CD4-positive, alpha-beta T cell treated with Interleukin-2 at 100 ng/mL for 4 hours (primary cell): ENCODE measurements at places on chromosomes 3 and 15.

- peak; percentile 13 for DNase-seq
Measured at GRCh38 chr15:99683000-99683670, 50.1 kb downstream of the LYSMD4 start.

DNA sequence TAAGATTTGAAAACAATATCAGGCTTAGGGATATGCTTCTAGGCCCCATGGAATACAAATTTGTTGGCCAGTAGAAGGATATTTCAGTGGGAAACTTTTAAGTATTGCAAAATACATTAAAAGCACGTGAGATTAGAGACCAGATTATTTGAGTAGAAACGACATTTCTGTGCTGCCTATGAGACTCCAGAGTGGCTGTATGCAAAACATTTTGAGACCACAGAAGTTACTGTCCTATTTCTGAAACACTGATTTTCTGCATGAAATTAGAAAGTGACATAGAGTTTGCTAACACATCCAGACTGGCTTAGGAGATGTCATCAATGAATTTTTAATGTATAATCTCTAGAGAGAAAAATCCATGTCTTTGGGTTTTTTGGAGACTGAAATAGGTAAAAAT is 99.8 kb downstream of the KCNH8 start:
- DNase-seq = no peak

DNA sequence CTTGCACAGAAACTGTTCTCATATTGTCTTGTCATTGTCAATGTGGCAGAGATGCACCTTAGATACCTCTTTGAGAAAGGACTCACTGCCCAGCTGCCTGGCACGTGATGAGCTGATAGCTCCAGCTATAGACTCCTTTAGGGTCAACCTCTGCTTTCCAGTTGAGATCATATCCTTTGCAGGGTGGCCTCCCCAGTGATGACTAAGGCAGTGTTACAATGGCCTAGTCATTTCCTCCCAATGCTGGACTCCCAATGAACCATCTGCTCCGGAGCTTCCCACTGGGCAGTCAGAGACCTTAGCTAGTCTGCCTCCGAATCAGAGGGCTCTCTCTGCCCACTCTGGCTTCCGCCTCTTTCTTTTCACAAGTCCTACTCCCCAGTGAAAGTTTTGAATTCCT is 79.5 kb downstream of the CHRD start:
- no peak for DNase-seq

DNA sequence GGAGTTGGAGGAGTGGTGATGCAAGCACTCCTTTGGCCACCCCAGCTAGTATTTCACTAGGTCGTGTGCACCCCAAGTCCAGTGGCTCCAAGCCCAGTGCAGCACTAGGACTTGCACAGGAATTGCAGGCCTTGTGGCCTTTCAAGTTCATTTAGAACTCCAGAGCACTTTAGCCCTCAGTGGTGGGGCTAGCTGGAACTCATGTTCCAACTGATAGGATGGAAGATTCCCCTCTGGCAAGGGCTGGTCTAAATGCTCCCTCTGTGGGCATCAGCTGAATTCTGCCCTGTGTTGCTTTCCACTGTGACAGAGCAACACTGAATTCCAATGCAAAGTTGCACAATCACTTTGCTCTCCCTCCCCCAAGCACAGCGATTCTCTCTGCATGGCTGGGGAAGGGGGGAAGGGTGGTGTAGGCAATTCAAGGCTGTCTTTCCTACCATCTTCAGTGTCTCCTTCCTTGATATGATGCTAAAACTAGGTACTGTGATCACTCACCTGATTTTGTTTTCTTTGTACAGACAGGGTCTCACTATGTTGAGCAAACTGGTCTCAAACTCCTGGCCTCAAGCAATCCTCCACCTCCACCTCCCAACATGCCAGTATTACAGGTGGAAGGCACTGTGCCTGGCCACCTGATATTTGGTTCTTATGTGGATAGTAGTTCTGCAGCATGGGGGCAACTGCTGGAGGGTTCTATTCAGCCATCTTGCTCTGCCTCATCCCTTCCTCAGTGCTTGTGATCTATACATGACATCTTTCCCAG is 10.3 kb downstream of the USF3 start:
- DNase-seq = no peak

- no peak for DNase-seq
Measured at GRCh38 chr3:39302178-39302577, 22.3 kb upstream of the CX3CR1 start.

DNA sequence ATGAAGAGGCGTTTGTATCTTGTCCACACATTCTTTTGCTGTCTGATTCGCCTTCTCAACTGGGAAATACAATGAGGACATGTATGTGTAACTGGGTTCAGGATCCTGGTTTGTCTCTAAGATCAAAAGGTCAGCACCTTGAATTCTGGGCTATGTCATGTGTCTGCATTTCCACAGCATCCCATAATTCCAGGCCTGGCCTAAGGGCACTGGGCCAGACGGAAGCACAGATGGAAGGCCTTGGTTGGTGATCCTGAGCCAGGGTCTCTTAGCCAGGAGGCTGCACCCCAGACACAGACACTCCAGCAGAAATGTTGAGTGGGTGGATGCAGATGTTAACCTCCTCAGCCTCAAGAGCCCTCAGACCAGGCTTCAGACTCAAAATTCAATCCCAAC is 23.7 kb upstream of the HERC1 start:
- DNase-seq = no peak

DNA sequence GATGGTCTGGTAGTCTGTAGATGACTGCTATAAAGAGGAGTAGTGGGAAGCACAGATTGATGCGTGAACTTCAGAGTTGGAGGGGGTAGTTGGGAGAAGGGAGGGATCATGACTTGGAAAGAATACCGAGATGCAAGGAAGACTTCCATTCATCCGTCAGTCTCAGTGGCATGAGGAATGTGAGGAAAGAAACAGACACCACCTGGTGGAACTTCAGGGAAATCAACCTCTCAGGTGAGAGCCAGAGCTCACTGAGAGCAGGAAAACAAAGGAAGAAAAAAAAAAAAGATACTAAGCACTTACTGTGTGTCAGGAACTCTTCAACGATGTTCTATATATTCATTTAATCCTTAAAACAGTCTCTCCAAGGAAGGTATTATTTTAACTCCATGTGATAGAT is 172.4 kb downstream of the OXSM start:
- DNase-seq = no peak

DNA sequence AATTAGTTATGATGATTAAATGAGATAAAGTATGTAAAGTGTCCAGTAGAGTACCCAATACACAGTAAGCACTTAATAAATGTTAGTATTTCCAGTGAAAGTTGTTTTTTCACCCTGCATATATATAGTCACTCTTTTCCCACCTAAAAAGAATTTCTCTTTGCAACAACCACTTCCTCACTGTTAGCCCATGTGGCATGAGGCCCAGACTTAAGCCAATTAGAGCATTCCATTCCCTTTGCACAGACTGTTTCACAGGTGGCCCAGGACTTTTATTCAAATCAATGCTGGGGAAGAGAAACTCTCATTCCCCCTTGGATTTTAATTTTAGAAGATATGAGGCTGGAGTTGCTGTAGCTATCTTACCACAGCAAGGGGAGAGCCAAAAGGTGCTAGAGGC is 3.7 kb downstream of the IFT80 start:
- DNase-seq = no peak

DNA sequence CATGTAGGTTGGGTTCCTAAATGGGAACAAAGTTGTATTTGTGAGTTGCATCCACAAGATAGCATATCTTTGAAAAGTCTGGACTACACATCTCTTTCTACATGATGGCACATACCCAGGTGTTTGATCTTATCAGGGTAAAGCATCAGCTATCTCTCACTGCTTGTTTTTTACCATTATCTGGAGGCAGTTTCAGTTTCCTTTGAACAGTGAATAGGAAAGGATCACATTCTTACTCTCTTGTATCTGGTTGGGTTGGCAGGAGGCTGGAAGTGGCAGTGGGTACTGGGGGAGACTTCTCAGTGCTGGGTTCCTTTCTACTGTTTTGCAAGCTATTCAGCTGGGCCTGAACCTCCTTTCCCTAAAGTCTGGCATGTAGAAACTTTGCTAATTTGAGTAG is 4.1 kb downstream of the CEMIP start:
- no peak for DNase-seq

DNA sequence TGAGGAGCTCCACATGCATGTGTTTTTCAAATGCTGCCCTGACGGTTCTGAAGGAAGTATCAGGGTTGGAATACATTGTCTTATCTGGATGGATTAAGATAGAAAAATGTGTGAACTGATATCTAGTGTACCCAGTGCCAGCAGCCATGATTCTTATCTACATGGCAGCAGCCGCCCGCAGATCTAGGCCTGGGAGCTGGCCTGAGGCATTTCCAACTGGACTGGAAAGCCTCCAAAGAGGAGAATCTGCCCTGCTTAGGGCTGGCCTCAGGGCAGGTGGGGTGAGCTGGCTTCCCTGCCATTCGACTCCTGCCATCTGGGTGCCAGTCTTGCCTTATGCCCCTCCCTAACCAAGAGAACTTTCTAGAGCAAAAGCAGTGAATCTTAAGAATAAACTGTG is 125.8 kb downstream of the SSR3 start:
- DNase-seq = no peak
